HAP-1 (cell line): ENCODE measurements at places on chromosomes 2 and 18.
A peak's percentile ranks its signal among the peaks of the same experiment; 100 is the strongest.

GRCh38 chr2:234032279-234032856, 18.1 kb upstream of the SPP2 start:
- DNase-seq, result no peak

GRCh38 chr18:29154758-29155725, 978.1 kb upstream of the CDH2 start:
- DNase-seq, result no peak

DNA sequence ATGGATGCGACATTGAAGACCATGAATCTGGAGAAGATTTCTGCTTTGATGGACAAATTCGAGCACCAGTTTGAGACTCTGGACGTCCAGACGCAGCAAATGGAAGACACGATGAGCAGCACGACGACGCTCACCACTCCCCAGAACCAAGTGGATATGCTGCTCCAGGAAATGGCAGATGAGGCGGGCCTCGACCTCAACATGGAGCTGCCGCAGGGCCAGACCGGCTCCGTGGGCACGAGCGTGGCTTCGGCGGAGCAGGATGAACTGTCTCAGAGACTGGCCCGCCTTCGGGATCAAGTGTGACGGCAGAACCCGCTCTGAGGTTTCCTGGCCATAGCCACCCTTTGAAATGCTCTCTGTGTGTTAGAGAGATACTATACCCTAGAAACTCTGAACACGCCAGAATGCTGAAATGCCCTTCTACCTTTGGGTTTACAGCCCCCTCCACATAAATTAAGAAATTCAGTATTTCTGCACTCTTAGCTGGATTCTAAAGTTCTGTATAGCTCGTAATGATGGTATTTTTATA, 659 bp downstream of the CHMP1B start:
- DNase-seq, result no peak

DNA sequence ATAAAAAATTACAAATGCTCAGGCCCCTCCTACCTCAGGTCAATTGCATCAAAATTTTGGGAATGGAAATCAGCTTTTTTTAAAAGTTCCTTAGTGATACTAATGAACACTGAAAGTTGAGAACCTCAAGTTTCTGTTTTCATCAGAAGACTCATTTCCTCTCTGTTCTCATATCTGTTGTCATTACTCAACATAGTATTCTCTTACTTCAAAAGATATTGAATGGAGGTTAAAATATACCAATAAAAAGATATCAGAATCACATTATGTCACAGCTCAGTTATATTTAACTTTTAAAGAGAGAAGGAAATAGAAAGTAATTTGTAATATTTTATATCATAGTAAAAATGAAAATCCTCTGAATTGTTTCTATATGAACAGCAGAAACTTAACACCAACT, 959.4 kb upstream of the LRRTM1 start:
- no peak for DNase-seq

DNA sequence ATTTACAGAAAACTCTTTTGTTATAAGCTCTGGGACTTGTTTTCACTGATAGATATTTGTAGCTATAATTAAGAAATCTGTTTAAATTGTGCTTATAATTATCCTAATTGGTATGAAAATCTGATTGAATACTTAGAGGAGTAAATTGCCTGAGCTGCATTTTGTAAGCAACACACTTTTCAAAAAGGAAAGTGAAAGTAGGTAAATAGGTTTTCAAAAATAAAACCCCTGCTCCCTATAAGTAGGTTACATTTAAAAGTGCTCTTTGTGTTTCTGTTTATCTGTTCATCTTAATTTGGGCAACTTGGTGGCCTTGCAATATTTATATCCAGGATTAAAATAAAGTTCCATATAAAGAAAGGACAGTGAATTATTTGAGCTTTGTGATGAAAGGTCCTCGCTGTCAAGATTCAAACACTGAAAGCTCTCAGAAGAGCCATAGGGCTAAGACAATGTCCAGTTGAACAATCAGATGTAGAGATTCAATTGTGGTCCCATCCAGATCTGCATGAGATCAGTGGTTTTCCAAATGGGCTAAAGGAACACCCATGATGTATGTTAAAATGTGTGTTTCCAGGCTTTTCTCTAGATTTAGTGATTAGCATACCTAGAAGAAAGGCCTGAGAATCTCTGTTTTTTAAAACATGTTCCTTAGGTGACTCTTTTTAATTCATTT, 371.6 kb downstream of the RPRM start:
- no peak for DNase-seq

DNA sequence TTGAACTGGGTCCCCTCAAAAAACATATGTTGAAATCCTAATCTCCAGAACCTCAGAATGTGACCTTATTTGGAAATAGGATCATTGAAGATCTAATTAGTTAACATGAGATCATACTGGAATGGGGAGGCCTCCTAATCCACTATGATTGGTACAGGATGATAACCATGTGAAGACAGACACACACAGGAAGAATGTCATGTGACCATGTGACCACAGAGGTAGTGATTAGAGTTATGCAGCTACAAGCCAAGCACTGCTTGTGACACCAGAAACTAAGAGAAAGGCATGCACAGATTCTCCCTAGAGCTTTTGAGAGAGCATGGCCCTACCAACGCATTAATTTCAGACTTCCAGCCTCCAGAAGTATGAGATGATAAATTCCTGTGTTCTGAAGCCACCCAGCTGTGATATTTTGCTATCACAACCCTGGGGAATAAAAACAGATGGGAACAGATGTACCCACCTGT, 47.0 kb upstream of the TGIF1 start:
- DNase-seq, result no peak

DNA sequence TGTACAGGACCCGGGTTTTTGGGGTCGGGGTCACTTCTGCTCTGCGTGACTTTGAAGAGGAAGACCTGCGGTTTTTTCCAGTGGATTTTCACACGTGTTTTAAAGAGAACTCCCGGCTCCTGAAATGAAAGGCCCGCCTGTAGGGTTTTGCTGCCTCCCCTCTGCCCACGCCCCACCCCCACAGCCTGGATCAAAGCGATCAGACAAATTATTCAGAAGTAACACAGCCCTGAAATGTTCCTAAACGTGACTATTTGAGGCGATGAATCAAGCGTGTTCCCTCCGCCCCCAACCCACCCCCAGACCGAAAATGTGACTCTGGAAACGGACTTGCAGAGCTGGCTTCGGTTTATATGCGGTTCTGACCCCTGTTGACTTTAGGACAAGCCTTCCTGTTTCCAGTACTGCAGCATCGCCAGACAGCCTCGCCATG, 28.7 kb upstream of the SMIM21 start:
- DNase-seq, result no peak

DNA sequence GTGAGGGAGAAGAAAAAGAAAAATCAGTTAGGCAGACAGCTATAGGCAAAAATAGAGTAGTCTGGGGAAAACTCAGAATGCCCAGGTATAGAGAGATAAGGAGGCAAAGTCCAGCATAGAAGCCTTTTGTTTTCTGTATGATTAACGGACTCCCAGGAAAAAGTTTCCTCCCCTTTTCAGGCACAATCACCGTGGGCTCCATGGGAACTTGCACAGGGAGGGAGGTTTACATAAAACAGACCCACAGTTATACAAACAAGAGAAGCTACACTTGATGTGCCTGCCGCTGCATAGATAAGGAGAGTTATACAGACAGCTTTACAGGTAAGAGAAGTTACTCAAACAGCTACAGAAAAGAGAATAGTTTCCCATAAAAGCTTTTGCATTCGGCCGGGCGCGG, 39.2 kb upstream of the SULT1C3 start:
- no peak for DNase-seq

DNA sequence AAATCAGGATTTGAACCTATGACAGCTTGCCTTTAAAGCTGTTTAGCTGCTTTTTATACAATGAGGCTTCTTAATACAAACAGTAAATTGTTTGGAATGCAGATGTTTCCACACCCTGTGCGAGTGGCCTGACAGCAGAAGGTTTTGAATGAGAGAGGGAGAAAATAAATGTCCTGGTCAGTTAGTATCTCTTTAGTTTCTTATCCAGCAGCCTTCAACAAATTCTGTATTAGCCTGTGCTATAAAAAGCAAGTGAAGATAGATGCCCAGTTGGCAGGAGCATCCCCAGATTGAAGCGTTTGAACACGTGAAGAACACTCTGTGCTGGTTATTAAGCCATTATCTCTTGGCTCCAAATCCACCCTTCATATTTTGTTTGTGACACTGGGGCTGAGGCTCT, 70.6 kb downstream of the CERS6 start:
- DNase-seq, result no peak

DNA sequence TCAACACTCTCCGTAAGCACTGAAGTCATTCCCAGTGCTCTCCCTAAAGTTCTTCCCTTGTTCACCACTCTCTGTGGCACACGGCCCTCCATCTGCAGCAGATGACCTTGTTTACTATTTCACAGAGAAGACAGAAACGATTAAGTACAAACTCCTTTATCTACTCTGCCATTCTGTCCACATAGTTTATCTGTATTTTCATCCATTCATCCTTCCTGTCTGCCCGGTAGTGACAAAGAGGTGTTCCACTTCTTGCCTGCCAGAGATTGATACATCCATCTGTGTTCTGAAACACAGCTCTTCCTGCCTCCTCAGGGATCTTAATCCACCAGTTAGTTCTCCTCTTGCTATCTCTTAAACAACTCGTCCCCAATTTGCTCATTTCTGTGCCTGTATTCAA, 77.9 kb upstream of the CD226 start:
- DNase-seq, result no peak

GRCh38 chr2:193818801-193819499, 1624.2 kb upstream of the TMEFF2 start:
- DNase-seq, result no peak

GRCh38 chr2:221546505-221547225, 25.4 kb downstream of the EPHA4 start:
- DNase-seq, result no peak

DNA sequence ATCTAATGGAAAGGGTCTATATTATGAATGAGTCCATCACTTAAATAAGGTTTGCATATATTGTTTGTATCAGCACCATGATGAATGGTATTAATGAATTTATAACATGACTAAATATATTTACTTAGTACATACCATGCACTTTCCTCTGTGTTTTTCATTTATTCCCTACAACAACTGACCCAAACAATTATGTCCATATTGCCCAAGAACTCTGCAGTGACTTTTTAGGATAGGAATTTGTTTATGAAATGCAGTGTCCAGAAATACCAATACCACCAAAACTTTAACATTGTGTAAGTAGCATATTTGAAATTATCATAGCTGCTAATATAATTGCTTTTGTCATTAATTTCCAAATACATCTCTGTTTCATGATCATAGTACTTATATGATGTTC, 119.7 kb downstream of the WDR7 start:
- DNase-seq, result no peak

- DNase-seq, result no peak
These were observed 303.0 kb upstream of the SLC8A1 start for GRCh38 chr2:40754912-40755311.

DNA sequence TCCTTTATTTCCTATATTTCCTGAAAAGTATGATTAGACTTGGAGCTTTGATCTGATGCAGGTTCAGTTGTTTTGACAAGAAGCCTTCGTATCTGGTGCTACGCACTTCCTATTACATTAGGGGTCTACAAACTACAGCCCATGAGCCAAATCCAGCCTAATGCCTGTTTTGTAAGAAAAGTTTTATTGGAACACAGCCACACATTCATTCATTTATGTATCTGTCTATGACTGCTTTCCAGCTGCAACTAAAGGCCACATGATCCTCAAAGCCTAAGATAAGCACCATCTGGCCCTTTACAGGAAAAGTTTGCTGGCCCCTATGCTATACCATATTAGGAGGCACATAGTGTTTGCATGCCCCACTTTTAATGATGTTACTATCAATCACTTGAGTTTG, 26.0 kb downstream of the EIF2AK3 start:
- no peak for DNase-seq

DNA sequence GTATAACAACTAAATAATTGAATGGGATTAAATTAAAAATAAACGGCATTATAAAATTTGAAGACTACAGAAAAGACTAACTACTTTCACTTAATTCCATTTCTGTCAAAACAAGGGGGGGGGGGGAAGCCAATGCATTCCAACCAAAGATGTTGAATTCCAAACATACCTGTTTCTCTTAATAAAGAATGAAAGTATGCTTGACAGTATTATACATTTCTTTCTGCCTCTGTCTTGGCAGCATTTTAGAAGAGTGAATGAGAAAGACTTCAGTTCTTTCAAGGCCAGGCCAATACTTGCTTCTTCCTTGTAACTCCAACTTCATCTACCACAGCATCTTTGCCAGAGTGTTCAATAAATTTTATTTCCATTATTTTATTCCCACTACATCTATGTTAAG, 65.9 kb downstream of the PDE11A start:
- no peak for DNase-seq

DNA sequence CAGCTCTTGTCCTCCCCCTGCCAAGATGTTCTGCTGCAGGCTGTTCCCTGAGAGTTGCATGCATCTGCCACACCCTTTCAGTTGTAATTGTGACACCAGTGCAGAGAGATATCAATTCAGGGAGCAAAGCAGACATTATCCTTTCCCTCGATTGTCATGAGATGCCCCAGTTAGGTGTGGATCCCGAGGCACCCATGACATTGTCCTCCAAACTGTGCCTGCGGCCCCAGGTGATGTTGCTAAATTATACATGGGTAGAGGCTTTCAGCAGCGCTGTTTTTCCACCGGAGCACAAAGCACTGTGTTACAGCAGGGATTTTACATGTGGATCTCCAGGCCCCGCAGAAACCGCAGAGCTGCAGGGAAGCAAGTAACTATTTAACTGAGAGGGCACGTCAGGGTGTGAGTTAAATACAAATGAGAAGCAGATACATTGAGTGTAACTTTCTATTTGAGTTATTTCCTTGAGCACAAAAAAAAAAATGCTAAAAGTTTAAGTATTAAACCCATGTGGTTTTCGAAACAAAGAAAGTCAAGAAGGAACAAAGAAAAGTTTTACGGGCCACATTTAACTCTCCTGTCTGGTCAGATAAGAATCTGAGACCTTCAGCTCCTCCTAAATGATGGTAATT, 90.3 kb upstream of the BCL2L11 start:
- DNase-seq, result peak; percentile 51

DNA sequence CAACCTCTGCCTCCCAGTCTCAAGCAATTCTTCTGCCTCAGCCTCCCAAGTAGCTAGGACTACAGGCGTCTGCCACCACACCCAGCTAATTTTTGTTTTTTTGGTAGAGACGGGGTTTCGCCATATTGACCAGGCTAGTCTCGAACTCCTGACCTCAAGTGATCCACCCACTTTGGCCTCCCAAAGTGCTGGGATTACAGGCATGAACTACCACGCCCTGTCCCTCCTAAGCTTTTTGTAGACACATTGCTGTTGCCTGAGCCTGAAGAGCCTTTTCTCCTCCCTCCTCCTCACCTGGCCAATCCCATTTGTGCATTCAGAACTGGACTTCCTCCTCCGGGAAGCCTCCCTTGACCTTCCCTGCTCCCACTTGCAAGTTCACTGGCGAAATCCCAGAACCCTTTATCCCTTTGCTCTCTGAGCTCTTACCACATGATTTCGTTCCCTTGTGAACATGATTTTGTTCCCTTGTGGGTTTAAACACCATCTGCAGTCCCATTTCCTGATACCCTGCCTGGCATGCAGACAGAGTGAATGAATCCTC, 2.6 kb downstream of the C2orf72 start:
- DNase-seq, result no peak

- no peak for DNase-seq
These were observed 3.4 kb downstream of the CHST9 start for GRCh38 chr18:27181726-27182125.
